ENCODE measurements at places on chromosomes 7 and 10.
A peak's percentile ranks its signal among the peaks of the same experiment; 100 is the strongest.

DNA sequence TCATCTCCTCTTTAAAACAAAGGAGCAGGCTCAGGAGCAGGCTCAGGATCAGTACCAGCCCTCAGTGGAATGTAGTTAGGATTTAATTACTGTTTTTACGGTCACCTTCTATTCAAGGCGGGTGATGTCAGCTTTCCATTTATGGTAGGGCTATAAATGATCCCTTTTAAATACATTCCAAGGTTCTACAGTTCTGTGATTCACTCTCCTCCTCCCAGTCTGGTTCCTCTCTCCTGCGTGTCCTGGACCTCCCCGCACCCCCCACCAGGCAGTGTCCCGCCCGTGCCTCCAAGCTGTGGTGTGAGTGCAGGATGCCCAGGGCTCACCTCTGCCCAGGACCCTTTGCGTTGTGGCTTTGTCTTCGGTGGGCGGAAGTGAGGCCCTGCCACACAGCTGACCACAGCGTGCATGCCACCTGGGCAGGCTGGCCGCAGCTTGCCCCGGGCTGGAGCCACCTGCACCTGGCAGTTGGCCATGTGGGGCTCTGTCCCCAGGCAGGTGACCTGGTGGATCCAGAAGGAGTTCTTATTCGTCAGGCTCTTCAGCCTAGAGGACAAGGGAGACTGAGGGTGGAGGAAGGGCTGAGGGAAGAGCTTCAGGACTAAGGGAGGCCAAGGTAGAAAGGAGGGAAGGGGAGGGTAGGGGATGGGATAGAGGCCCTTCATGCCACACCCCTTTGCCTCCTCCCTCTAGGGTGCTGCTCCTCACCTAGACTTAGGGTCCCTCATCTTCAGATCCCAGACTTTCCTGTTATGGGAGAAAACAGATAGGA lies 9.1 kb downstream of the LOXL4 start:
- DNase-seq, result no peak

- DNase-seq, result no peak
Measured at GRCh38 chr7:141291541-141291940, 217.7 kb downstream of the TMEM178B start.

DNA sequence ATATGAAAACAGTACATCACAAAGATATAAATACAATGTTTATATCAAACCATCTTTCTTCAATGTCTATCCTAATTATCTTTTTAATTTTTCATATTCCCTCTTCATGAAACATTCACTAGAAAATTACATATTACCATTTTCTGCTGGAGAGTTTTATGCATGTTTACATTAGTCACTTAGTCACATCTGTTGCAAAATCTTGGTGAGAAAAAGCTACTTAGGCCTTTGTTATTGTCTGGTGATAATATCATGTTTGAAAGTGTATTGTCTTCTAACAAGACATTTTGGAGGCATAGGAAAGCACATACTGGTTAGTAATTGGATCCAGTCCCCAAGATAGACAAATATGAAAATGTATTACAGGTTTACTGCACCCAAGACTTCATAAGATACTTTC lies 163.6 kb downstream of the GNAI1 start:
- no peak for DNase-seq

DNA sequence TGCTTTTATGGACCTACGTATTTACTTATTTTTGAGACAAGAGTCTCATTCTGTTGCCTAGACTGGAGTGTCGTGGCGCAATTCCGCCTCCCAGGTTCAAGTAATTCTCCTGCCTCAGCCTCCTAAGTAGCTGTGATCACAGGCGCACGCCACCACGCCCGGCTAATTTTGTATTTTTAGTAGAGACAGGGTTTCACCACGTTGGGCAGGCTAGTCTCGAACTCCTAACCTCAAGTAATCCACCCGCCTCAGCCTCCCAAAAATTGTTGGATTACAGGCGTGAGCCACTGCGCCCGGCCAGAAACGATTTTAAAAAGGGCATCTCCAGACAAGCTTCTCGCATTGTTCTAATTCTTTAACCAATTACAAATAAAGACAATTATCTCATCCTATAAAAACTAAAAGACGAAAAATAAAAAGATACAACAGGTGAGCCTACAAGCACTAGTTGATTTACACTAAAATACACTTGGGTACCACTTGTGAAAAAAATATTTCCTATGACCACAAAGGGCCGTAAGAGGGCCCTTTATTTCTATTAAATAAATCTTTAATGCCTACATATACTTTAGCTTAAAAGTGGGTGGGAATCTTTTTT lies 2.4 kb downstream of the TRA2A start:
- DNase-seq, result no peak

DNA sequence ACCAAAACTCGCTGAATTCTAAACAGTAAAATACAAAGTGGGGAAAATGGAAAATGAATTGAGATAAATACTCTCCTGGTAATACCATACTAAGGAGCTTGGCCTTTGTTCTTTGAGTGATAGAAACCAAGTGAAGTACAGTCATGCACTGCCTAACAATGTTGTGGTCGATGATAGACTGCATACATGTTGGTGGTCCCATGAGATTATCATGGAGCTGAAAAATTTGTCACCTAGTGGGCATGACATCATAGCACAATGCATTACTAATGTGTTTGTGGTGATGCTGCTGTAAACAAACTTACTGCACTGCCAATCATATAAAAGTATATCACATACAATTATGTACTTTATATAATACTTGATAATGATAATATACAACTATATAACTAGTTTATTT lies 419.1 kb downstream of the ARL4A start:
- DNase-seq, result no peak

GRCh38 chr7:143256932-143257331 lies 6.3 kb upstream of the GSTK1 start:
- DNase-seq, result peak; percentile 68

DNA sequence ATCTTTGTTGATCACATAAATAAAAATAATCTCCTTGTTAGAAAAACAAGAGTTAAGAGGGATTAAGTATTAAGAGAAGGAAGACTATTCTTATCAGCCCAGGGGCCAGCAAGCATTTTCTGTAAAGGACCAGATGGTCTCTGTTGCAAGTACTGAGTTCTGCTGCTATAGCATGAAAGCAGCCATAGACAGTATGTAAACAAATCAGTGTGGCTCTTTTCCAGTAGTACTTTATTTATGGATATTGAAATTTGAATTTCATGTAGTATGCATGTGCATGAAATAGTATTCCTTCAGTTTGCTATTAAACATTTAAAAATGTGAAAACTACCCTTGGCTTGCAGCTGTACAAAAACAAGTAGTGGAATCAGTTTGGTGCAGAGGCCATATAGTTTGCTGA lies 81.7 kb downstream of the STK31 start:
- no peak for DNase-seq

DNA sequence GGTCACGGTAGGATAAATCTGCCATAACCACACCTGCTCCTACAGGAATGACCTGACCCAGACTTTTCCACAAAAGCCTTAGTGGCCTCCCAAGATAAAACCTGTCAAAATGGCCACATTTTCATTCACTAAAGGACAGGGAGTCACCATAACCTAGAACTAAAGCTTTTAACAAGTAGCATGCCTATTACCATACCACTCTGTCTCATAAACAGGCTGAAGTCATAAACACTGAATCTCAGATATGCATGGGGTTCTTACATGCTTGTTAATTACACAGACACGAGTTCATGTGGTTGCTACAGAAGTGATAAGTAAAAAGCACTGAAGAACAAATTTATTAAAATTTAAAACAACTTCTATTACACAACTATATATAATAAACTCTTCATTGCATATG lies 56.0 kb downstream of the HIPK2 start:
- DNase-seq, result no peak

DNA sequence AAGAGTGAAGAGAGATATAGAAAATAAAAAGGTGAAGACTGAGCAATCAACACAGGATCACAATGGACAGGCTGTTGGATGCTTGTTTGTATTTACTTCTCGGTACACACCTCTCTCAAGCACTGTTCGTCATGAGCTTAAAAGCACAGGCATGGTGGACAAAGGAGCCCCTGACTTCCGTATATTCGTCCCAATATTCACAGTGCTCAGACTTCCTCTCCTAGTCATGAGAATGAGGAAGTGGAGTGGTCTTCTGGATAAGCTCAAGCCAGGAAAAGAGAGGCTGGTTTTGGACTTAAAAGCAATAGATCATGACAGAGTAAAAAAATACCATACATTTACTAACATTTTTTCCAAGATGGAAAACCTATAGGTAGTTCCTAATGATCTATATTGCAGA lies 172.5 kb downstream of the SORCS1 start:
- no peak for DNase-seq

GRCh38 chr10:15121707-15122106 lies 24.6 kb downstream of the RPP38 start:
- no peak for DNase-seq

DNA sequence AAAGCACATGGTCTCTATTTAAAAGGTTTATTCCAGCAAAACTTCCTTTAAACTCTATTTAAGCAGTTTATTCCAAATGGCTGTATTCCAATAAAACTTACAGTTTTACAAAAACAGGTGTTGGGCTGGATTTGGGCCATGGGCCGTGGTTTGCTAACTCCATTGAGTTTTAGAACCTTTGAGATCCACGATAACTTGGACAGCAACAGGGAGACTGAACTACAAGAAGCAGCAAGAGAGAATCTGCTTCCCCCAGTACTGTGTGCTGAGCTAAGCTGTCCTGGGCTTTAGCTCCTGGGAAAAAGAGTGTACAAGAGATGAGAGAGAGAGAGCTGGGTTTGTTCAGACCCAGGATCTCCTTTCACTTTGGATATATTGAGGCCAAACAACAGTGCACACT lies 204.0 kb upstream of the CELF2 start:
- no peak for DNase-seq

DNA sequence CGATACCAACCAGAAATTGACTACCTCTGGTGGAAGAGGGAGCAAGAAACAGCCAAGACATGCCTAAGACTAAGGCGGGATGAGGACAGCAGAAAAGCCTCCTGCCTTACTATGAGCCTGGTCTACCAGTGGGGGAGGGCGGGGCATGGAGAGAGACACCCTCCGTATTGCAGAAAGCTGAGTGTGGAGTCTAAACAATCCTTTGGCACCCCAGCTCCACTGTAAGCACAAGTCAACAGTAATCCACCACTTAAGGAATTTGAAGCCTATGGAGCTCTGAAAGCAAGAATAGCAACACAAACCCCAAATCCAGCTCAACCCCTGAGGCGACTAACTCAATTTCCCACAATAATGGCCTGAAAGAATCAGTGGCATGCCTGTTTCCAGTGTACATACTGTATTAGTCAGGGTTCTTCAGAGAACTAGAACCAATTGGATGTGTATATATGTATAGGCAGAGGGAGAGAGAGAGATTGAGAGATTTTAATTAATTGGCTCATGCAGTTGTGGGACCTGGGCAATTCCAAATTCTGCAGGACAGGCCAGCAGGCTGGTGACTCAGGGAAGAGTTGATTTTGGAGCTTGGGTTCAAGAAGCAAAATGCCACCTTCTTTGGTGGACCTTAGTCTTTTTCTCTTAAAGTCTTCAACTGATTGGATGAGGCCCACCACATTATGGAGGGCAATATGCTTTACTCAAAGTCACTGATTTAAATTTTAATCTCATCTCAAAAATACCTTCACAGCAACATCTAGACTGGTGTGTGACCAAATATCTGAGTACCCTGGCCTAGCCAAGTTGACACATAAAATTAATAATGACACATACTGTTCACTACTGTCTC lies 13.5 kb downstream of the PPIF start:
- no peak for DNase-seq

GRCh38 chr7:139127648-139128047 lies 18.1 kb upstream of the ZC3HAV1 start:
- peak; percentile 47 for DNase-seq

DNA sequence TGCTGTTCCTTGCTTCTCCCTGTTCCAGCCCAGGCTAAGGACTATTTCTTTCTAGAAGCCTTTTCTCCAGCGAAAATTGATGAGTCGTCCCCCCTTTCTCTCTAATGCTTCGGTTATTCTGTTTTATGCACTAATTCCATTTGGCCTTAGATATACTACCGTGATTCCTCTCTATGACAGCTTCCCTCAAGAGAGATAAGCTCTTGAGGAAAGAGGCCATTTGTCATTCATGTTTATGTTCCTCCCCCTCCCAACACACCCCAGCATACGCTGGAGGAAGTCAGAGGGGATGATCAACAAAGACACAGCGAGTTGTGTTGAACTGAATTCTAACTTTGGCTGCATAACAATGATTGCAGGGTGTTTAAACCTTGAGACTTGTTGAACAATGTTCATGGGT lies 198.8 kb downstream of the BMPER start:
- no peak for DNase-seq

DNA sequence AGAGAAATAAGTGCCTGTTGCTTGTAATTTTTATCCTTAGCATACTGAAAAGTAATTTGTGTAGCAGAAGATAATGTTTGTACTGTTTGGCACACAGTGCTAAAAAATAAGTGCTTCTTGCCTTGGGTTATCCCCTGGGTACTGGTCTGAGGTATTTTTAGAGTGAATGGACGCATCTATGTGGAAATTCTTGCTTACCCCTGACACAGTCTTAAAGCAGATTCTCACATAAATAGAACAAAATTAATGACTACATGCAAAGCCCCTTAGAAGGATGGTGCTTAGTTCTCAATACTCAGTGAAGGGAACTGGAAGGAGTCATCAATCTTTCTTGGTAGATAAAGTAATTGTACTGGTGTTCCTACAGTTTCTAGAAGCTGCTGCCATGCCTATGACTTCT lies 548.6 kb downstream of the ARL4A start:
- no peak for DNase-seq

DNA sequence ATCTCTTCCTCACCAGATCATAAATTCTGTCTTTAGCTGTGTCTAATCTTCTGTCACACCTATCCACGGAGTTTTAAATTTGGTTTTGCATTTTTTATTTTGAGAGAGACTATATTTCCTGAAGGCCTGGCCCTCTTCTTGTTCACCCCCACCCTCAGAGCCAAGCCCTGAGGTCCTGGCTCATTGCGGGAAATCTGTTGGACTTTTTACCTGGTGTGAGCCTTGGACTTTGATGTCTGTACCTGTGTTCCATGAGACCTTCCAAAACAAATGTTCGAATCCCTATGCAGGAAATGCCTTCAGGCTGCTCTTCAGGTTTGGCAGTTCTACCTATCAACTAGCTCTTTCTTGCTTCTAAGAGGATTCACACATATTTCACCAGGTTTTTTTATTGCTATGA lies 175.2 kb upstream of the GRB10 start:
- DNase-seq, result no peak

DNA sequence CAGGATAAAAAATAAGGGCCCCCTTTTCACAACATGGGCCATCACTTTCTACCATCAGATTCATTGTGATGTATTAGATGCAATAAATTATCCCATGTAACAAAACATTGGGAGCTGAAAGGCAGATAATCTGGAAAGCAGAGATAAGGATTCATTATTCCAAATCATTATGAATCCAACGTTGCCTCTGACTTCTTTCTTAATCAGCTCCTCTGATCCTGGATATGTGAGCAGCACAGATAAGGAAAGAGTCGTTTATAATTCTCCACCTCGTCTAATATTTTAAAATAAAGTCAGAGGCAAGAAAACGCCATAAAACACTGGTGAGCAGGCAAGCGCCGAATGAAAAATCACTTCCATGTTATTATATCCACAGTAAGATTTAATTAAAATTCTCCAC lies 13.8 kb upstream of the GATA3 start:
- DNase-seq, result no peak

Data from hematopoietic multipotent progenitor cell treated with erythropoietin and hydrocortisone succinate and interleukin-3 and kit ligand, for 17 days (in vitro differentiated cells).